ENCODE measurements at places on chromosomes 5 and 9.

GRCh38 chr5:135379046-135379654 lies 19.9 kb downstream of the MACROH2A1 start:
- DNase-seq: no peak

- DNase-seq: no peak
These were observed 164.8 kb downstream of the ZSWIM6 start for GRCh38 chr5:61496860-61497259.

- no peak for DNase-seq
These were observed 35.7 kb downstream of the RAD50 start for GRCh38 chr5:132592521-132592920.

DNA sequence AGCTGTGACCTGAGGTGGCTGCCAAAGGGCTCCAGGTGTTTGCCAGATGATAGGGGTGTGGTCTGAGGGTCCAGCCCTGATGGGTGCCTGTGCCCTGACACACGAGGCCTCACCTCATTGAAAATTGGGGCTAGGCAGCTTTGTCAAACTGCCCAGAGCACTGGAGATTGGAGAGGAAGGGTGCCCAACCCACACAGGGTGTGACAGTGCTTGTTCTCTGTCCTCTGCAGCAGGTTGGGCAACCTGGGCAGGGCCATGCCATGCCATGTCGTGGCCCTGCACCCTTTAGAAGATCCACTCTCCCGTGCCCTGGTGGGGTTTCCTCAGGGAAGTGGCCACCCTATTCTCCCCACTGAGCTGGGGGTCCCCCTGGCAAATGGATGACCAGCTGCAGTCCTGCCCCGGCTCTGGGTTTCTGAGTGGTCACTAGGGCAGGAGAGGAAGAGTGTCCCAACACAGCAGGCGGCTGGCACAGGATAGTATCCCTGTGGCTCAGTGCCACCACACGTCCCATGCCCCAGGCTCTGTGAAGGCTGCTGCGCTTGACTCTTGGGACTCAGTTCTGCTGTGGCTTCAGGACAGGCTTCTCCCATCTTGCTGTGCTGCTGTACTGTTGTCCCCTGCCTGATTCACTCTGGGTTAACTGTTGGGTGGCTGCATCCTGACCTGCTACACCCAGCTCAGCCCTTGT lies 100.8 kb upstream of the PITX1 start:
- DNase-seq: no peak

- no peak for DNase-seq
These were observed 47.1 kb upstream of the C5orf47 start for GRCh38 chr5:173941758-173942401.

DNA sequence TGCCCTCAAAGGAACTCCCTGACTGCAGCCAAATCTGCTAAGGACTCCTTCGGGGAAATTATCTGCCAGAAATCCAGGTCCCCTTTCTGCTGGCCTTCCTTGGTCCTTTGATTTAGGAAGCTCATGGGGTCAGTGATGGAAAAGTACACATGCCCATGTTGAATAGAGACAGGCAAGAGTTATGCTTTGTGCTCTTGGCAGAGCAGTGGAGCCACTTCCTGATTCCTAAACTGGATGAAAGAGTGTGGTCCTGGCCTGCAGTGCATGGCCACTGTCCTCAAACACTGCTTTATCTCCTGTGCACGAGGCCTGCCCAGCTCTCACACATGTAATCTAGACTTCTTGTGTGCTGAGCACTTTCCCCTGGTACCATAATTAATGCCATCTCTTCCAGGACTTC lies 2.0 kb upstream of the EBF1 start:
- no peak for DNase-seq

GRCh38 chr5:107864793-107865192 lies 194.1 kb upstream of the EFNA5 start:
- no peak for DNase-seq

DNA sequence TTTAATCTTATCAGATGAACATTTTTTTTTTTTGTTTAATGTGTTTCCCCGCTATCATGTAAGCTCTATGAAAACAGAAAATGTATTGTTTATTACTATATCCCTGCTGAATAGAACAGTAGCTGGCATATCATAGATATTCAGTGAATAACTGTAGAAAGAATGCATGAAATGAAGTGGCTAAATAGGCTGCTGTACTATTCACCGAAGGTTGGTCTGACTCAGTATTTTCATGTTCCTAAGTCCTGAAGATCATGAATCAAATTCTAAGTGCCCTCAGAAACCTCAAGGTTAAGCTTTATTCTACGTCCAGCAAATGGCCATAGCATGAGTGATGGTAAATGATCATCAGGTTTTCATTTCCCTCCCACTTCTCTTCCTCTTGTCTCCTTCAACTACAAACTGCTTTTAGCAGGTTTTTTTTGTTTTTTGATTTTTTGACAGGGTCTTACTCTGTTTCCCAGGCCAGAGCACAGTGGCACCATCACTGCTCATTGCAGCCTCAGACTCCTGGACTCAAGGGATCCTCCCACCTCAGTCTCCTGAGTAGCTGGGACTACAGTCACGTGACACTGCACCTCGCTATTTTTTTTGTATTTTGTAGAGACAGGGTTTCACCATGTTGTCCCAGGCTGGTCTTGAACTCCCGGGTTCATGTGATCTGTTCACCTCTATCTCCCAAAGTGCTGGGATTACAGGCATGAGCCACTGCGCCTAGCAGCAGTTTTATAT lies 19.1 kb upstream of the ZFAND5 start:
- DNase-seq: no peak

GRCh38 chr5:142697356-142698255 lies 11.7 kb upstream of the FGF1 start:
- no peak for DNase-seq

DNA sequence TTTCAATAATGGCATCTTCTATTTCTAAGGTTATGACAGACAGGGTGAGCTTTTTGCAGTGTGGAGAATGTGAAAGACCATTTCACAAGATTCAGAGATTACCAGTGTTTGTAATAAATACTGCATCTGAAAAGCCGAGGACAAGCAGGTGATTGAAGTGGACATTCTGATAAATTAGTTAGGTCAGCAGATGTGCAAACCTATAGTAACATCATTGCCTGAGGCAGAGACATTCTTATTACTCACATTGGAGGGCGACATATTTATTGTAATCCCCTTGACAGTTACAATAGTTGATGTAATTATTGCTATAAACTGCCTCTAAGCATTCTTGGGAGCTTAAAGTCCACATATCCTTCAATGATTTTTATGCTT lies 3.3 kb downstream of the RASGRF2 start:
- DNase-seq: no peak

GRCh38 chr9:127980060-127980705 lies 606 bp downstream of the EEIG1 start:
- no peak for DNase-seq

DNA sequence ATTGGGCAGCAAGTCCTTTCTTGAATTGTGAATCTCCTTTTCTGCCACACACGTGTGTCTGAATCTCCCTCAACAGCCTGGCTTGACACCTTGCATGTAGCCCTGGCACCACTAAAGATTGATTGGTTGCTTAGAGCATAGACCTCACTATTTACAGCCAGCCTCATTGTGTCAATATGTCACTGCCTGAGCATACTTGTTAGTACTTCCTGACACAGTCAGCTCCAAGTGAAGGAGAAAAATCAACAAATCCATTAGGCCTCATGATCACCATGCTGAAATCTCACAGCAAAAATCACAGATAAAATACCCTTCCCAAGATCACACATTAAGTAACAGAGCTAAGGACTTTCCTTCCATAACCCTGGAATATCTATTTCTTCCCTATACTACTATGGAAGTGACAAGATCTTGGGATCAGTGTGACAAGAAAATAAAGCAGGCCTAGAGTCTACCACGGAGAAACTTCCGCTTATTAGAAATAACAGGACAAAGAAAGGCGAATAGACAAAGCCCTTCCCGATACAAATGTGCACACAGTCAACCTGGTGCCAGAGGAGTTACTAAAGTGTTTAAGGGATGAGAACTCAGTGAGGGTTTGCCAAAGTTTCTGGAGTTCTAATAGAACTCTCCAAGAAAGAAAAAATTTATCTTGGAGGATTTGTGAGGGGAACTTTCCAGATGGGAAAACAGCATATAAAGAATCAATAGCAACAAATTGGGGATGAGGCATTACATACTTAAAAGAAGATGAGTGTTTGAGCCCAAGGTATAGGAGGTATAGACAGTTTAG lies 5.6 kb upstream of the ARL15 start:
- DNase-seq: no peak

DNA sequence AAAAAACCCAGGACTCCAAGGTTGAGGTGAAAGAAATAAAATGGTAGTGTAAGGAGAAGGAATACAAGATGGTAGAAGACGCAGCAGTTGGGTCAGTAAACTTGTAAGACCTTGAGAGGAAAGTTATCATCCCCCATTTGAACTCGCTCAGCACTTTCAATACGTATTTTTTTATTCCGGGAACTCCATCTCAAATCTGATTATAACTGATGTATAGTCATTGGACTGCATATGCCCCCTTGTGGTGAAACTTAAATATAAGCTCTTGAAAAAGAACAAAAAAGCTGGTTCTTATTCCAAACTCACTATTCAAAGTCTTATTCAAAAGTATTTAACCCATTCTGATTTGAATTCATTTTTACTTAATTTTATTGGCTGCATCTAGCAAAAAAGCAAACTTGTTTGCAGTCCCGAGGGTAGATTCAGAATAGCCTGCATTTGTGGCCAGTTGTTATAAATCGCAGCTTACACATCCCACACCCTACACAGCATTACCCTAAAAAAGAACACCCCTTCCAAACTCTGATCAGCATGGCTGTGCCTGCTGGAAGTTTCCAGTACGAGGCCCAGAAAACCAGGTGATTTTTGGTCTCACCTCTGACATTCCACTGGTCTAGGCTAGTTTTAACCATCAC lies 118.0 kb downstream of the ESM1 start:
- DNase-seq: no peak

GRCh38 chr5:68087866-68088265 lies 127.7 kb upstream of the PIK3R1 start:
- no peak for DNase-seq

- no peak for DNase-seq
These were observed 172.8 kb downstream of the ENTREP1 start for GRCh38 chr9:69497816-69498215.

DNA sequence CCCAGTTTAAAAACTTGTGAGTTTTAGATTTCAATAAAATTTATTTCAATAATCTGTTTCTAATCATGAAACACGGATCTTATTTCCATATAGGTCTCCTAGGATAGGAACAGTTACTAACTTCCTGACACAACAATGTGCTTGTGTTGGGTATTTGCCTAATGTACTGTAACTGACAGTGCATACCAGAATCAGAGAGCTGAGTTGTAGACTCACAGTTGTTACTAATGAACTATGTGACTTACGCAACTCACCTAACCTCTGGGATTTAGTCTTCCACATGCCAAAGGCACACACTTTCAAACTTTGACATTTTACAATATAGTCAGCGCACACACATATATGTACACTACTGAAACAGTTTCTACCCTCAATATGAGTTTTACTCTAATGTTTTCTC lies 77.7 kb downstream of the HOMER1 start:
- no peak for DNase-seq

GRCh38 chr5:51208296-51208695 lies 175.0 kb upstream of the ISL1 start:
- no peak for DNase-seq

GRCh38 chr9:33440609-33441008 lies 6.8 kb downstream of the AQP3 start:
- no peak for DNase-seq

- no peak for DNase-seq
These were observed 205.5 kb upstream of the TARS1 start for GRCh38 chr5:33235304-33235703.

DNA sequence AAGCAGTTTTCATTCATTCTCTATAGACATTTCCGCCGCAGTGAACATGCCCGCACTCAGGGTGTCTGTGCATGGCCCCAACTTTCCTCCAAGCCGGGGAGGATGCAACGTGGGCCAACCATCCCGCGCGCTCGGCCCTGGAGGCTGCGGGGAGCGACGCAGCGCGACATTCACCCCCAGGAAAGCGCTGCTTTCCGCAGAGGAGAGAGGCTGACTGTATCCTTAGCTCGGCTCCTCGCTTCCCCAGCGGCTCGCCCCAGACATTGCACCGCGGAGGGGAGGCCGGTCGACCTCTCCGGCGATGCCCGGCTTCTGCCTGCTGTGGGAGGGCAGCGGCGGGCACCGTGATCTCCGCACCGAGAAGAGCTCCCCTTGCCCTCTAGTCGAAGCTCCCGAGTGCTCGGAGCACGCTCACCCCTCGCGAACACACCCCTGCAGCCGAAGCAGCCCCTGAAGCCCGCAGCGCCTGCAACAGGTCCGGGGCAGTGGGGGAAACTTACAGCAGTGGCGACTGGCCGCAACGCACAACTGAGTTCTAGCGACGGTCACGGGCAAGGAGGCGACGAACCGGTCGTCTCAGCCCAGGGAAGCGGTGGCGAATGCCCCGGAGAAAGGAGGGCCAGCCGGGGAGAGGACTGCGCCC lies 600 bp downstream of the ENC1 start:
- no peak for DNase-seq

GRCh38 chr9:13424204-13424603 lies 144.7 kb upstream of the MPDZ start:
- DNase-seq: no peak

GRCh38 chr9:4495537-4495936 lies 5.3 kb downstream of the SLC1A1 start:
- no peak for DNase-seq

All from NT2/D1 (cell line).